ENCODE measurements at places on chromosomes 1 and 21.
A peak's percentile ranks its signal among the peaks of the same experiment; 100 is the strongest.

DNA sequence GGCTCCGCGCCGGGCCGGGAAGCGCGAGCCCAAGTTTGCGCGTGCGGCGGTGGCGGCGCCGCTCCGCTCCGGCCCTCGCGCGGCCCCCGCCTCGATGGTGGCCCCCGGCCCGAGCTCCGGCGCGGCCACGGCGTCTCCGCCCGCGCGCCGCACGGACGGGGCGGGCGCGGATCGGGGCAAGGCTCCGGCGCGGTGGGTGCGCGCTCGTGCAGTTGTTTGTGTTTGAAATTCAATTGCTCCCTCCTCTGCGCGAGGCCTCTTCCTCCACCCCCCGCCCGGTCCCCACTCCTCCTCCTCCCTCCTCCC is at the start of gene HDGF:
HDGF (minus strand) TSS at position 225 of the 306 bp plus-strand sequence. CDS start 246 bp downstream, outside the sequence.
- DNase-seq = no peak

GRCh38 chr21:41258617-41259016 is 58.0 kb upstream of the FAM3B start:
- DNase-seq = no peak

DNA sequence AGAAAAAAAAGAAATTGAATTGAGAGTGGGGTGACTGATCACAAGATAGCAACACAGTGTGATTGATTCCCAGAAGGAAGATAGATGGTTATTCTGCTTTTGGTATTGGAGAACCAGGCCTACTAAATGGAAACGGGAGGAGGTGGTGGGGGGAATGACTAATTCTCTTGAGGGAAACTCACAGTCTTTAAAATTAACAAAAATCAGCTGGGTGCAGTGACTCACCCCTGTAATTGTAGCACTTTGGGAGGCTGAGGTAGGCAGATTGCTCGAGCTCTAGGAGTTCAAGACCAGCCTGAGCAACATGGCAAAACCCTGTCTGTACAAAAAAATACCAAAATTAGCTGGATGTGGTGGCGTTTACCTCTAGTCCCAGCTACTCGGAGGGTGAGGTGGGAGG is 134.6 kb upstream of the PDE4B start:
- DNase-seq = no peak

GRCh38 chr1:223504741-223505140 is 111.5 kb downstream of the CCDC185 start:
- DNase-seq = peak; percentile 49

GRCh38 chr1:53409233-53409632 is 50.0 kb upstream of the DMRTB1 start:
- no peak for DNase-seq

DNA sequence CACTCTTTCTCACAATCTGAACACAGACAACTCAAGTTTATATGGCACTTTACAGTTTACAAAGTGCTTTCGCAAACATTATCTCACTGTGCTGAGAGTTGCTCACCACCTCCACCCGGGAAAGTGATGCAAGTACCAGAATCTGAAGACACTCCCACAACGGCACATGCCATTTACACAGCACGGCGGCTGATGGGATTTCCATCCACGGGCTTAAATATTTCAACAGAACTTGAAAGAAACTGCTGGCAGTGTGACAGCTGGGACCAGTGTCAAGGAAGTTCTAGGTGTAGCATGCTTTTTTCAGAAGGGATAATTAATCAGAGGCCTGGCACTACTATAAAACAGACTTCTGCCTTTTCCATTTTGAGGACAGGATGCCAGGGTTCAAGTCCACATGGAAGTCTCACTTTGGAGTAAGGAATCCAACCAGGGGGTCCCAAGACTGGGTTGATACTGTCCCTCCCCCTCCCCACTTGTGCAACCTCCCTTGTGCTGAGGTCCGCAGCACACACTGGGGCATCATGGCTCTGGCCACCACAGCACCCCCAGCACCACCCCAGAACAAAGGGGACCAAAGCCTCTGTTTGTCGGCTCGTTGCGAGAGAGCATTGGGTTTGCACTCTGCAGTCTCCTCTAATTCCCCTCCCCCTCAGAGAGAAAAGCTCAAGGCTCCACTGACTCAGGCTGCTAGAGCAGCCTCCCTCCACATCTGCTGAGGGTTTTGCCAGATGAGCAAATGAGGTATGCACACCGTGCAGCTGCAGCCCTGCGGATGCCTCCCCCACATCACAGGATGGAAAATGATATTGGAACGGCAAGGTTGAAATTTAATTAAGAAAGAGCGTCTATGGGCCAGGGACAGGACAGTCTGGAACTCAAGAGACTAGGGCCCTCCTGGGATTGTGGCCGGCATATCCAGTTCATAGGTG is 154.9 kb downstream of the TGFBR3 start:
- no peak for DNase-seq

DNA sequence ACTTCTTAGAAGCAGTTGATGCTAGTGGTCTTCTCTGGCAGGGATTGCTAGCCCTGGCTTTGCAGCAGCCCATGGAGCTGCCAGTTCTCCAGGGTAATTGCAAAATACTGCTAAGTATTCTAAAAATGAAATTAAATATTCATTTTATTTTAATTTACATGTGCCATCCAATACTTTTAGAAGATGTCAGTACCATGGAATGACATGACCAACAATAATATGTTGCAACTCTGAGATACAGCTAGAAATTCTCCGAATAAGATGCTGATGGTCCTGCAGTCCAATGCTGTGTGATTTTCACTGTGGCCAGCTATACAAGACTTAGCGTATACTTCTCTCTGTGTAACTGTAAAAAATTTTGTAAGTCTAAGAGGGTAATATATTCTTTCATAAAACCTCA is 20.0 kb upstream of the WARS2 start:
- peak; percentile 11 for DNase-seq

DNA sequence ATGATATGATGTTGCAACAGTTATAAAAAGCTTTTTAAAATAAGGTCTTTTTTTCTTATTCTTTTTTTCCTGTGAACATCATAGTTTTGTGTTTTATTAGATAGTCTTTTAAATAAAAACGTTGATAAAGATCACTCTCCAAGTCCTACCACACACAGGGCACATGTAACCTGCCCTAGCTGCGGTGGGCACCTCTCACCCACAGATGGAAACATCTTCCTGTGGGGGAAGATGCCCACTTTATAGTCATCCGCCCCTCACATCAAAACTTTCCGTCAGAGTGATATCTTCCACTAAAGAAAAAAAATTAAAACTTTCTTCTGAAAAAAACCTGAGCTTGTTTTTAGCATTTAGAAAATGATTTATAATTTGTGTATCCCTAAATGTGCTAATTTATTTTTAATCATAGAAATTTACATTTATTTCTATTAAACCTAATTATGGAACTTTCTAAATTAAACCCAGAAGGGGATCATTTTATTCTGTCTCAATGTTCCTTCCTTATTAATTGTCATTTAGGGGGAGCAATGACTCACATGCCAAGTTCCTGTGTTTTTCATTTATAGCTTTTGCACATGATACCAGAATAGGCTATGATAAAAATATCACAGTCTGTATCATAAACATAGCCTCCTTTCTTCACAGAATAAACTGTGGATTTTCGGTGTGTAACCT is 24.7 kb downstream of the TNFRSF9 start:
- DNase-seq = no peak

GRCh38 chr1:8702850-8703810 is 114.3 kb downstream of the RERE start:
- DNase-seq = peak; percentile 93

- no peak for DNase-seq
Measured at GRCh38 chr1:186837806-186838205, 9.1 kb downstream of the PLA2G4A start.

DNA sequence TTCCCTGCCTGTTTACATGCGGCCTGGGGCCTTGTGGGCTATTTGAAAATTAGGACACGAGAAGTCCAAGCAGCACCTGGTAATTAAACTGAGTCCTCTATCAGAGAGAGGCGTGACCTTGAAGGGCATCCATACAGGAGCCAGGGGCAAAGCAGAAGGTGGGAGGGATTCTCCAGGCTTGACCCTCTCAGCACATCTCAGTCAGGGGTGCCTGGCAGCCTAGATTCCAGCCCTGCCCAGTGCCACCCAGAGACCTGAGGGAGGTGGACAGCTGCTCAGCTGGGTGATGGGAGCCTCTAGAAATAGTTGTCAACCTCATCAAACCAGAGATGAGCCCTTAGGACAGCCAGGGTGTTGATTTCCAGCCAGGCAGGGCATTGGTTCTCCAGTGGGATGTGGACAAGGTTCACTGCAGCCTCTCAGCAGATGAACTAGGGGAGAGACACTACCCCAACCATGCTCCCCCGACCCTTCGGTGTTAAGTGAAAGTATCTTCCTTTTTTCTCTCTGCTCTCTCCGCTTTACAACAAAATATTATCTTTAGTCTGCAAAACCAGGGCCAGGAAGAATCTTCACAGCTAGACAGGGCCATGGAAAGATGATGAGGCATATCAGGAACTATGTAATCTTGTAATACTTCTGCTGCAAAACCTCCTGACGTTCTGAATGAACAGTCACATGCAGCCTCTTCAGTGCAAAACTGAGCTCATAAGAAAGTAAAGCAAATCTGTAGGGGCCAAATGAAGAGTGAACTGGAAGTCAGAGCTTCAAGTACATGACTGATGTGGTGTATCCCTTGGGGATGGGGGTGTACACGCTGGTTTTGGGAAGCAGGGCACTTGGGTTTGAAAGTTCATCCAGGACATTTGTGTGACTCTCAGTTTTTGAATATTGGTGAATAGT is 35.9 kb upstream of the ATP5PO start:
- no peak for DNase-seq

DNA sequence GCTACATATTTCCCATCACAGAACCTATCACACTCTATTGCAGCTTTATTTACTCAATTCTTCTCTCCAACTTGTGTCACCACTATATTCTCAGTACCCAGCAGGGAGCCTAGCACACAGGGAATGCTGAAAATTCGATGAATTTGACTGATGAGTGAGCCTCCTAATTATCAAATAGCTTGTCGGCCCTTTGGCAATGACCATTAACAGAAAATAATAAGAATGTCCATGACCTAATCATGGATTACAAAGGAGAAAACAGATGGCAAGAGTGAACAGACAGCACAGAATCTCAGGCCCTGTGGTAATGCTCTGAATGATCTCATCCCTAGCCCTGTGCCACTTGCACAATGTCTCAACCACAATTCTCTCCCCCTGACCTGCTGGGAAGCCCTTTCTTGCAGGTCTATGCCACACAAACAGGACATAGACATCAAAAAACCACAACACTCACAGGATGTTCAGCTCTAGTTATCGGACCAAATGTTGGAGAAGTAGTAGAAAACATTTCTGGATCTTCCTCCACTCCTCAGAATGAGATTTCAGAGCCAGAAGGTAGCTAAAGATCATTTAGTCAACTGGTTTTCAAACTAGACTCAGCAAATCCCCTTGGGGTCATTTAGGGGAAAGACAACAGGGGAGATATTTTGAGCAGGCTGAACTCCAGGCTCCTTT is 68.4 kb downstream of the LUZP1 start:
- peak; percentile 76 for DNase-seq

- DNase-seq = no peak
Measured at GRCh38 chr1:1220197-1220596, 6.2 kb upstream of the TNFRSF4 start.

- DNase-seq = no peak
Measured at GRCh38 chr1:23593042-23593521, 33.8 kb upstream of the ID3 start.

DNA sequence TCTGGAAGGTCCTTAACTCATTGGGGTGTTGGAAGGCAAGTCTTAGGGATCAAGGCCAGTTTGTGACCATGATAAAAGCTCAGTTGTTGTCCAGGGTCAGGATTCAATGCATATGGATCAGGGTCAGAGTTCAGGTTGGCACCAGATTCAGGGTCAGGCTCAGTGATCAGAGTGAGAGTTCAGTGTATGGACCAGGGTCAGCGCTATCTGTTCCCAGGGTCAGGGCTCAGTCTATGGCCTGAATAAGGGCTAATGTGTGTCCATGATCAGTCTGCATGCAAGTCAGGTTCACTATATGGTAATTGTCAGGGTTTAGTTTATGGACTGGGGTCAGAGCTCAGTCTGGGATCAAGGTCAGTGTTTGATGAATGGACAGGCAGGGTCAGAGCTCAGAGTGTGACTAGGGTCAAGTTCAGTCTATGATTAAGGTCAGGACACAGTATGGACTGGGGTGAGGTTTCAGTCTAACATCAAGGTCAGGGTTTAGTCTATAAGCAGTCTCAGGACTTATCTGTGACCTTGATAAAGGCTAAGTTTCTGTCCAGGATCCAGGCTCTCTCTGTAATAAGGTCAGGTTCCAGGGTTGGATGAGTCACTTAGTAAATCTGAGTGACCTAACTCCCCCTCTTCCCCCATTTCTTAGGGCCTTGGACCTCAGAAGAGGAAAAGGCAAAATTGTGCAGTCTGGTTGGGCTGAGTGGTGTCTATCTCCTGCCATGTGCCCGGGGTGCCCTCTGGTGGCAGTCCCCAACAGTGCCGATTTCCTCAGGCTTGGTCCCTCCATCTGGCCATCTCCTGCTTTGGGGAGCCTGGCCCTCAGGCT is 23.8 kb downstream of the KNCN start:
- peak; percentile 89 for DNase-seq

- DNase-seq = no peak
Measured at GRCh38 chr1:84720221-84720780, 30.0 kb upstream of the SSX2IP start.

- no peak for DNase-seq
Measured at GRCh38 chr1:156814571-156815260, 1.9 kb downstream of the SH2D2A start.

DNA sequence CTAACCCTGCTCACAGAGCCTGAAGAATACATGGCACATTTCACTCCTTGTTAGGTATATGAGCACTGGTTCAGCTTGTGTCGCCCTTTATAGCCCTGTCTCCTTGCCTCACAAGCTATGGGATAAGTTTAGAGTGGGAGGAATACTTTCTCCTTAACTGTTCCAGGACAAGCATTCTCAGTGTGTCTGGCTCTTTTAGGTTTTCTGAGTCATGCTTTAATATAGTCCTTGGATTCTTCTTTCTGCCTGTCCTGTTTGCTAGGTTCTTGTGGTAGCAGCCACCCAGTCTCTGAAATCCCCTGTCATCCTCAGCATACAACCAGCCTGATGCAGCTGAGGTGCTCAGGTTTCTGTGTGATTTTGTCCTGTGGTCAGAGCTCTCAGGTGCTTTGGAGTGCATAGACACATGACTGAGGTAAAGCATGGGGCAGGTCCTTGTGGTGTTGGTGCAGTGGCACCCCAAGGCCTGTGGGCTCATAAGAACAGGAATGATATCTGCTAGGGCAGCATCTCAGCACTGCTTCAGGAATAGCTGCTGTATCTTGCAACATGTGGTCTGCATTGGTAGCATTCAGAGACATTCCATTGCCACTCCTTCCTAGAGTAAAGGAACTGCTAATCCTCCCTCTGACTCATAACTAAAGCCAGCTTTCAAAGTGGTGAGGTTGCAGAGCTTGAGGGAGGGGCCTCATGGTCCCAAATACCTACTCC is 14.2 kb upstream of the CASQ2 start:
- DNase-seq = peak; percentile 60
